ENCODE measurements at places on chromosomes 3 and 15. TPM values are rescaled to one million over a fixed set of nuclear protein-coding genes. Genes with fewer than 3 reads are reported as not detected.

Gene MCF2L2
- total RNA-seq = 0.25 TPM

Gene PODXL2
- 19.6 TPM for total RNA-seq

Gene C2CD4B
- 0.70 TPM for total RNA-seq

Gene DUOXA2
- not detected for total RNA-seq

Gene UBA3
- 81.3 TPM for total RNA-seq

Gene ELP6
- total RNA-seq = 17.4 TPM

Gene LRRC34
- 8.0 TPM for total RNA-seq

Gene CCDC191
- 1.6 TPM for total RNA-seq

Gene TIPIN
- total RNA-seq = 8.7 TPM

Gene DUOXA1
- total RNA-seq = not detected

Gene CLDN11
- total RNA-seq = 27.5 TPM

Gene AHSG
- total RNA-seq = not detected

Gene SLC22A14
- total RNA-seq = not detected

Gene LIPC
- total RNA-seq = 1.6 TPM

Gene TLR9
- not detected for total RNA-seq

Measured in renal cortical epithelial cell (primary cell).